ENCODE measurements at places on chromosomes 13 and 19.
A peak's percentile ranks its signal among the peaks of the same experiment; 100 is the strongest.

DNA sequence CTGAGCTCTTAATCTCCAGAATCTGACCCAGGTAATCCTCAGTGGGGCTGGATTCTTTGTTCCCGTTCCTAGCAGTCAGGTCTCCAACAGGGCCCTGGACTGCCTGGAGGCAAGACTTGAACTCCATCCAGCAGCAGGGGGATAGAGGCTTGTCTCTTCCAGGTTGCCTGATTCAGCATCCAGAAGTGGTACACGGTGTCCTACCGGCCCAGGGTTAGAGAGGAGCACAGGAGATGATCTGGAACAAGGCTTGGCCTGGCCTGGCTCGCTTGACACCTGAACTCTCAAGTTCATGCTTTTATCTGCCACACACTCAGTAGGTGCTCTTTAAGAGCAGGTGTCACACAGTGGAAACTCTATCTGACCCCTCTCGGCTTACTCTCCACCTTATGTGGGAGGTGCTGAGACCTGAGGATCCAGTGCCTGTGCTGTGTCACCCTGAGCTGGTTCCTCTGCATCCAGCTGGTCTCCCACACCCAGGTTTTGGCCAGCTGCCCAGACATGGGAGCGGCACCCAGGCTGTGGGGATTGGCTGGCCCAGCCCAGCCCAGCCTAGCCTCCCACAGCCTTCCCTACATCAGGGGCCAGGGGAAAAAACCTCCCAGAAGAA, at the start of gene CYP4F3:
Gene CYP4F3, plus strand, starts transcription at position 604 of the 610 bp plus-strand sequence. CDS start 519 bp downstream, outside the sequence.
- no peak for DNase-seq

GRCh38 chr13:61275736-61276135, 139.9 kb downstream of the PCDH20 start:
- no peak for DNase-seq

- DNase-seq: no peak
Observed at GRCh38 chr19:9953802-9954542, 17.7 kb upstream of the OLFM2 start.

GRCh38 chr19:35135389-35135909, 590 bp upstream of the LGI4 start:
- DNase-seq: peak; percentile 90

- no peak for DNase-seq
Observed at GRCh38 chr13:60016229-60016628, 147.5 kb downstream of the DIAPH3 start.

GRCh38 chr13:97082461-97083207, 88.4 kb upstream of the OXGR1 start:
- DNase-seq: no peak

- peak; percentile 53 for DNase-seq
Observed at GRCh38 chr13:114131583-114132418, 622 bp downstream of the RASA3 start.

- no peak for DNase-seq
Observed at GRCh38 chr19:47456721-47457474, 14.8 kb downstream of the SLC8A2 start.

DNA sequence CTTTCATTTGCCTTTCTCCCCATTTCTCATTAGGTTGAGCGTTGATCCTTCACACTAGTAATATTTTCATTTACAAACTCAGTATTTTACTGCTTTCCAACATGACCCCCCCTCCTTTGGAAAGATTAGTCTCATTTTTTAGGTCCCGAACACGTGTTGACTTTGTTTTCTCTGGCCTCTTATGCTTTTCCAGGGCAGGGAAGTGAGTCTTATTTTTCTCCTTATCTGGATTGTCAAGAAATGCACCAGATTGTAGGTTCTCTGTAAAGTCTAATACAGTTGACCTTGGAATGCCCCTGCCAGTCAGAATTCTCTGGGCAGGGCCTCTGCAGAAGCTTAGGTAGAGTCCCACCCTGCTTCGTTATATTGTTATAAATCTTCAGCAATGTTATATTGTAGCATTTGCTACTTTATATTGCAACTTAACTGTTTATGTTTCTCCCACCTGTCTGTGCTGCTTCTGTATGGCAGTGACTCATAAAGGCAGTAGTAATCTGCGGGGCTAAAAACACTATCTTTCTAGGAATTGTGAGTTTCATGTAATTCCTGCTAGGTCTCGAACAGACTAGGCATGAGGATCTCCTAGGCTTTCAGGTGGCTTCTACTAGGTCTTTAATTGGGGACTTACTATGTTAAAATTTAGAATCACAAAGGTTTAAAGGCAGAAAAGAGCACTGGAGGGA, 2.0 kb downstream of the TDRD3 start:
- DNase-seq: no peak

GRCh38 chr13:105948143-105948542, 587.3 kb downstream of the EFNB2 start:
- DNase-seq: no peak

- DNase-seq: no peak
Observed at GRCh38 chr19:19230999-19231398, 19.2 kb downstream of the NCAN start.

Data from Karpas-422 (cell line).